ENCODE measurements at places on chromosomes 1 and 21. TPM values are rescaled to one million over a fixed set of nuclear protein-coding genes. Genes with fewer than 3 reads are reported as not detected.

GRCh38 chr1:12573015-12573825 is 44.8 kb downstream of the DHRS3 start:
- no peaks in the 10 kb centered on the region for H3K27me3 ChIP-seq
- DNase-seq, result no peak
- H3K36me3 ChIP-seq, result peaks cover 37% of the 10 kb centered on the region
- no peak overlapping the region for H3K4me3 ChIP-seq
- no peaks in the 10 kb centered on the region for H3K4me1 ChIP-seq
- no peak overlapping the region for H3K27ac ChIP-seq

Gene ANKRD34A
- 0.56 TPM for total RNA-seq

DNA sequence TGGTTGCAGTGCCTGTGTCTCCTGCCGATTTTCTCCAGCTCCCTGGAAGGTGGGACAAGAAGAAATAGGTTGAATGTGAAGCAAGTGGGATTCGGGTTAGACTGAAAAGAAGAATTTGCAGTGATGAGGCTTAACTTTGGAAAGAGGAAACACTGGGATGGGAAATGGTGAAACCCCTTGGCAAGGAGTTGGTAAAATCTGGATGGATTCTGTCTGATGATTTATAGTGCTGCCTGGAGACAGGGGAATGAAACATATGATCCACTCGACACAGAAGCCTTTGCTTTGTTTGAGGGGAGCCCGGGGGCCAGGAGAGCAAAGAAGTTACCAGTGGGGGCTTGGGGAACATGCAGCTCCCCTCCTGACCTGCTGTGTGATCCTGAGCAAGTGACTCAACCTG is 67.2 kb downstream of the UBIAD1 start:
- no peak for DNase-seq
- H3K4me1 ChIP-seq, result no peaks in the 10 kb centered on the region
- H3K4me3 ChIP-seq, result no peak overlapping the region
- no peaks in the 10 kb centered on the region for H3K36me3 ChIP-seq
- H3K27me3 ChIP-seq, result peaks cover 38% of the 10 kb centered on the region
- H3K27ac ChIP-seq, result no peak overlapping the region

Gene PYHIN1
- total RNA-seq, result not detected

Gene B4GALT2
- total RNA-seq, result 57.2 TPM

DNA sequence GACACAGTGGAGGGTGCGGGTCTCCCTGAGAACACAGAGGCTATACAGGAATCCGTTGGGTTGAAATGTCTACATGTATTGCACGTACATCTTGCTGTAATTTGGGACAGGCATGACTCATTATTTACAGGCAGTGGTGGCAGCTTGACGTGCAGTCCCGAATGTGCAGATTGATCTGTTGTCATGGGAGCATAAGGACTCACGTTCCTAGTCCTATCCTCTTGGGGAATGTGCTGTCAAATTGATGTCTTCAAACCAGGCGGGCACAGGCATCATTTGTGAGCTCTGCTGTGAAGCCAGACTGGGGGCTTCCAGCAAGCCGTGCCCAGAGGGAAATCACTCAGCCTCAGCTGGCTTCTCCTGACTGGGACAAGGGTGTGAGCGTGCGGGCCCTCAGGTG is 40.5 kb downstream of the S100B start:
- H3K36me3 ChIP-seq, result peaks cover 69% of the 10 kb centered on the region
- no peak overlapping the region for H3K27ac ChIP-seq
- no peaks in the 10 kb centered on the region for H3K27me3 ChIP-seq

GRCh38 chr1:215529571-215529970 is 37.5 kb upstream of the KCTD3 start:
- H3K4me3 ChIP-seq, result no peak overlapping the region
- peaks cover 3% of the 10 kb centered on the region for H3K4me1 ChIP-seq

DNA sequence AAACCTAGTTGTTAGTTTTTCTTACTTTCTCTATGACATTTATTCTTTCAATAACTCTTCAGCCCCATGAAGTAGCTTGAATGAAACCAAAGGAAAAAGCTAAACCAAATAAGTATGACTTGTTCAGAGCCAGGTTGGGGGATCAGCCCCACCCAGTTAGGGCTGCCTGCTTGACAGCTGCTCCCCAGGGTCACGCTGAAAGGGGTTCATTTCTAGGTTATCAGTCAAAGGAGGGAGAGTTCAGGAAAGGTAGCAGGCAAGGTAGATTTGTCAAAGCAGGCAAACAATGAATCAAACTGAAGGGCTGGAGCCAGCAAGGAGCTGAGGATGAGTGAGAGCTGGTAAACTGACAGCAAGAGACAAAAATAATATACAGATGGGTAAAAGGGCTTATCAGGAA is 3.1 kb upstream of the S100A11 start:
- no peaks in the 10 kb centered on the region for H3K36me3 ChIP-seq
- peaks cover 28% of the 10 kb centered on the region for H3K27me3 ChIP-seq
- H3K27ac ChIP-seq, result no peak overlapping the region
- H3K4me3 ChIP-seq, result no peak overlapping the region
- no peak for DNase-seq

Gene OR14K1
- not detected for total RNA-seq

- H3K4me1 ChIP-seq, result peaks cover 7% of the 10 kb centered on the region
- no peak overlapping the region for H3K27ac ChIP-seq
- no peak for DNase-seq
- H3K4me3 ChIP-seq, result no peak overlapping the region
- H3K27me3 ChIP-seq, result no peaks in the 10 kb centered on the region
These were observed 101.8 kb upstream of the LPGAT1 start for GRCh38 chr1:211932231-211932932.

DNA sequence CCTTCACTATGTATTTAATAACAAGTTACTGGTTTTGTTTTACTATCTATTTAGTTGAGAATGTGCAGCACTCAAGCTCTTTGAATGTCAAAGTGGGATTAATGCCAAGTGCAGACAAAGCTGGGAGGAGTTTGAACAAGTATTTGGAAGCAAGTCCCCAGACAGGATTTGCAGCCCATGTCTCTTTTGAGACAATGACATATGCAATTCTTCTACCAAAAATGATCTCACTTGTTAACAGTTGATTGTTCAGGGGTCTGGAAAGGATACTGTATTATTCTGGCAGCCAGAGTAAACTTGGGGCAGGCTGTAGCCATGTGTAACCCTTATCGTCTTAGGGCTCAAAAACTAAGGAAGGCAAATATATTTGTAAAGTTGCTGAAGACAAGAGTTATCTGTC is 15.8 kb downstream of the COLGALT2 start:
- peaks cover 12% of the 10 kb centered on the region for H3K4me1 ChIP-seq
- no peak overlapping the region for H3K4me3 ChIP-seq
- no peak overlapping the region for H3K27ac ChIP-seq

DNA sequence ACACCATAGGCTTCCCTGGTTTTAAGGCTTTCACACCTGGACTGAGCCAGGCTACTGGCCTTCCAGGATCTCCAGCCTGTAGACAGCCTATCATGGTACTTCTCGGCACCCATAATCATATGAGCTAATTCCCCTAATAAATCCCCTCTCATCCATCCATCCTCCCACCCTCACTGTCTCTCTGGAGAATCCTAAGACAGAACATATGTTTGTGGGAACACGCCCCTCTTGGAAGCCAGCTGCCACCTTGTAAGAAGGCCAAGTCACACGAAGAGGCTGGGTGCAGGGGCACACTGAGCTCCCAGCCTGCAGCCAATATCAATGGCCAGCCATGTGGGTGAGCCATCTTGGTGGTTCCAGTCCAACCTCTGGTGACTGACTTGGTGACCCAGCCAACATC is 7.4 kb downstream of the CLCC1 start:
- no peak for DNase-seq
- no peak overlapping the region for H3K27ac ChIP-seq
- peaks cover 7% of the 10 kb centered on the region for H3K36me3 ChIP-seq
- H3K4me1 ChIP-seq, result no peaks in the 10 kb centered on the region

- no peak for DNase-seq
- H3K27me3 ChIP-seq, result no peaks in the 10 kb centered on the region
- no peaks in the 10 kb centered on the region for H3K36me3 ChIP-seq
- 0 out of 2 replicates have a peak, but pooled peaks cover 3% of the 10 kb centered on the region for H3K4me1 ChIP-seq
These were observed 61.4 kb downstream of the GORAB start for GRCh38 chr1:170593173-170594011.

DNA sequence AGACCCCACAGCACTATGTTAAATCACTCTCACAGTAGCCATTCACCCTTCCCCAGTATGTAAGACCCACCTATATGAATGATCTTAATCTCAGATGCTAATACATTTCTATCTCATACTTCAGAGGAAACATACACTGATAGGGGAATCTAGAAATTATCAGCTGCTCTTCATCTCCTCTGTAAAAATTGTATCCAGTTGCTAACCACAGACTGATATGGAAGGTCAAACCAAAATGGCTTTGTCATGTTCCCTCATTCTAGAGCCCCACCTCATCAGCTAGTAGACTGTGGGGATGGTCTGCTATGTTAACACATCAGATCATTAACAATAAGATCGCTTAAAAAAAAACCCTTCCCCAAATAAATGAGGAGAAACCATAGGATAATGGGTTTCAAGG is 71.7 kb downstream of the UBR4 start:
- H3K4me1 ChIP-seq, result no peaks in the 10 kb centered on the region
- H3K36me3 ChIP-seq, result peaks cover 61% of the 10 kb centered on the region
- H3K4me3 ChIP-seq, result no peak overlapping the region
- no peak overlapping the region for H3K27ac ChIP-seq
- no peak for DNase-seq
- H3K27me3 ChIP-seq, result no peaks in the 10 kb centered on the region

DNA sequence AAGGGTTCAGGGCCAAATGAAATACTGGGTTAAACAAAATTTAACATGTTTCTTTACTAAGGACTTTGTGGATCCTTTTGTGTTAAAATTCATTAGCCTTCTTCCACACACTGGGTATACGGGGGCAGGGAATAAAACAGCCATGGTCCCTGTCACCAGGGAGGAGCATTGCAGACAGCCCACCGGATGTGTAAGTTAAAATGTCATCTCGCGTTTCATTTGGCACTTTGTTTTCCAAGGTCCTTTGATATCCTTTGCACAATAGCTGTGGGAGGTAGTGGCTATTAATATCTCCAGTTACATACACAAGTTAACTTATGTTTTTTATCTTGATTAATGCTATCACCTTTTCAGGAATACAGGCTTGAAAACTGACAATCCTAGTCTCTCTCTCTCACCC is 172.7 kb downstream of the BARHL2 start:
- H3K36me3 ChIP-seq, result no peaks in the 10 kb centered on the region
- no peak for DNase-seq
- no peaks in the 10 kb centered on the region for H3K4me1 ChIP-seq
- H3K4me3 ChIP-seq, result no peak overlapping the region

Gene TMEM54
- 25.5 TPM for total RNA-seq

- peaks cover 54% of the 10 kb centered on the region for H3K27me3 ChIP-seq
- H3K4me3 ChIP-seq, result no peak overlapping the region
These were observed 8.2 kb upstream of the MYOM3 start for GRCh38 chr1:24119859-24120756.

DNA sequence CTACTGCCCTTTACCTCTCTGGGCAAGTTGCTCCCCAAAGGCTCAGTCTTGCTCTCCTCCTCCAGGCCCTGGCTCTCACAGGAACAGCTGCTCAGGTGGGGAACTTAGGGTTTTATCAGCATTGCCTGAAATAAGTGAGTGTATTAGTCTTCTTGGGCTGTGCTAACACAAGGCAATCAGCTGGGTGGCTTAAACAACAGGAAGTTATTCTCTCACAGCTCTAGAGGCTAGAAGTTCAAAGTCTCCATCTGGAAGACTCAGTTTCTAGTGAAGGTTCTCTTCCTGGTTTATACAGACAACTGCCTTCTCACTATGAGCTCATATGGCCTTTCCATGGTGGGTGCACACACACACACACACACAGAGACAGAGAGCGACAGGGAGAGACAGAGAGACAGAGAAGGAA is 2.8 kb upstream of the CD1C start:
- no peak overlapping the region for H3K4me3 ChIP-seq
- no peaks in the 10 kb centered on the region for H3K36me3 ChIP-seq
- no peak for DNase-seq
- no peak overlapping the region for H3K27ac ChIP-seq
- no peaks in the 10 kb centered on the region for H3K4me1 ChIP-seq

Gene NPR1
- not detected for total RNA-seq

Gene FPGT
- total RNA-seq, result 23.6 TPM

GRCh38 chr1:96362623-96363022 is 359.0 kb upstream of the PTBP2 start:
- no peaks in the 10 kb centered on the region for H3K27me3 ChIP-seq
- H3K27ac ChIP-seq, result peak overlapping the region; percentile 65

Gene NPHS2
- not detected for total RNA-seq

DNA sequence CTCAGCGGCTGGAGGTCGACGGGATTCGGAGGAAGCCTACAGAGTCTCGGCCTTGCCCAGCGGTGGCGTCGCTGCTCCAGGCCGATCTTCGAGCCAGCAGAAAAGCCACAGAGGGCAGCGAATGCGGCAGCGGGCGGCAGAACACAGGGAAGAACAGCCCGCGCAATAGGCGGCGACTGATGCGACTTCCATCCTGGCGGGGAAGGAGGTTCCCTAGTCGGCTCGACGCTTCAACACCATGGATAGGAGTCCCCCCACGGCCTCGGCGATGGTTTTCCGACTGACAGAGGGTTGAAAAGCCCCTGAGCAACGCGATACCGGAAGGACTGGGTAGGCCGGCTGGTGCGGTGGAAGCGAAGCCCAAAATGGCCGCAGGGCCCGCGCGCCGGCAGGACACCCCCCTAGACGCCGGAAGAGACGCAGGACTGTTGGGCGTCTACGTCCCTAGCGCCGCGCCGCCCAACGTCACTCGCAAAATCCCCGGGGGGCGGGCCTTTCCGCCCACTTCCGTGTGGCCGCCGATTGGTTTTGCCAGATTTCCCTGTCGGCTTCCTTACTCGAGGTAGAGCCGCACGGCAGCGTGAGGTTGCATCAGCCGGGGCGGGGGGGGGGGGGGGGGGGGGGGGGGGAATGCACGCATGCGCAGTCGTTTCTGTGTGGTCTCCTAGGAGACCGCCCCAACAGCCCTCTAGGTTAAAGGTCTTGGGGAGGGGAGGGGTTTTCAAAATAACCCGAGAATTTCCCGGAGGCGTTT is at the start of gene PPP1R15B:
Gene PPP1R15B, minus strand, starts transcription at position 367 of the 754 bp plus-strand sequence. CDS start 406 bp downstream, outside the sequence.
- H3K4me3 ChIP-seq, result peak within 1 kb of the TSS; percentile 85
- H3K36me3 ChIP-seq, result peaks cover 4% of the 10 kb centered on the region
- peak within 1 kb of the TSS; percentile 97 for H3K27ac ChIP-seq
- no peaks in the 10 kb centered on the region for H3K4me1 ChIP-seq
- no peaks in the 10 kb centered on the region for H3K27me3 ChIP-seq

DNA sequence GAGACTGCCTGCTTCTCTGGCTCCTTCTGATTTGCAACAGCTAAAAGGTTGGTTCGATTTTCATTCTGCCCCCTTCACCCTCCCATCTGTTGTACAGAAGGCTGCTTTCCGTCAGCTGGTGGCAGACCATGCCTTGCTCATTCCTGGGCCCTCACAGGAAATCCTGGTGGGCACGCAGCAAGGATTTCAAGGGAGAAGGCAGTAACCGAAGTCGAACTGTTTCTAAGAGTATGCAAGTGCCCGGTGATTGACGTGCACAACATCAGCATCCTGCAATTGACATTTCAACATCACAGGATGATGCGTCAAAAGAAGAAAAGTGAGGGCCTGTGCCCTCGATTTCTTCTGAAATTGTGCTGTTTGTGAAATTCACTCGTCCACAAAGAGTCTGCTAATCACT is 83.8 kb downstream of the PLPP3 start:
- no peaks in the 10 kb centered on the region for H3K4me1 ChIP-seq
- no peak overlapping the region for H3K27ac ChIP-seq
- no peak overlapping the region for H3K4me3 ChIP-seq
- DNase-seq, result no peak

Gene CERS2
- 99.2 TPM for total RNA-seq

GRCh38 chr1:228778466-228778865 is 43.2 kb downstream of the RHOU start:
- H3K27me3 ChIP-seq, result no peaks in the 10 kb centered on the region
- no peak overlapping the region for H3K27ac ChIP-seq
- no peak for DNase-seq
- H3K4me1 ChIP-seq, result peaks cover 21% of the 10 kb centered on the region

GRCh38 chr1:54132495-54132894 is 20.3 kb downstream of the CDCP2 start:
- no peak overlapping the region for H3K27ac ChIP-seq
- H3K4me1 ChIP-seq, result peaks cover 19% of the 10 kb centered on the region
- DNase-seq, result peak; percentile 62
- H3K4me3 ChIP-seq, result no peak overlapping the region
